ENCODE measurements at places on chromosomes 12 and 14. TPM values are rescaled to one million over a fixed set of nuclear protein-coding genes. Genes with fewer than 3 reads are reported as not detected.

Gene ERBB3
- 3.2 TPM for total RNA-seq

Gene OGFOD2
- 13.6 TPM for total RNA-seq

Gene MORN3
- not detected for total RNA-seq

Gene TAS2R9
- not detected for total RNA-seq

Gene PLCZ1
- 0.66 TPM for total RNA-seq

Gene SPIC
- total RNA-seq: 0.33 TPM

Gene ALKBH1
- total RNA-seq: 12.6 TPM

DNA sequence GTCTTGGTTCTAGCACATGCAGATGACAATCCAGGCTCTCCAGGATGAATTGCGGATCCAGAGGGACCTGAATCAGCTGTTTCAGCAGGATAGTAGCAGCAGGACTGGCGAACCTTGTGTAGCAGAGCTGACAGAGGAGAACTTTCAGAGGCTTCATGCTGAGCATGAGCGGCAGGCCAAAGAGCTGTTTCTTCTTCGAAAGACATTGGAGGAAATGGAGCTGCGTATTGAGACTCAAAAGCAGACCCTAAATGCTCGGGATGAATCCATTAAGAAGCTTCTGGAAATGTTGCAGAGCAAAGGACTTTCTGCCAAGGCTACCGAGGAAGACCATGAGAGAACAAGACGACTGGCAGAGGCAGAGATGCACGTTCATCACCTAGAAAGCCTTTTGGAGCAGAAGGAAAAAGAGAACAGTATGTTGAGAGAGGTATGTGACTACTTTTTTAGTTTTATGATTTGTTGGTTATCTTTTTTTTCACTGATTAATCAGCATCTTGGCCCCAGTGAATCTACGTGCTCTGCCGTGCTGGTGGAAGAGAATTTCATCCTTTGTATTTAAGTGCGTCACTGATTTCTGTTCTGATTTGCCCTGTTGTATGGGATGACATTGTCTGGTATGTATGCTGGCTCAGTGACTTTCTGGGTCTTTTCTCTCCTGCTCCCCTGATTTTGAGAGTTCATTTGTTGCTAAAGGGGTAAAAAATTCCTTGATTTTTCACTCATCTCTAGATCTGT, 92.3 kb downstream of the ERC1 start:
- H3K4me3 ChIP-seq: no peak overlapping the region
- DNase-seq: no peak
- no peaks in the 10 kb centered on the region for H3K4me1 ChIP-seq
- no peaks in the 10 kb centered on the region for H3K36me3 ChIP-seq
- no peaks in the 10 kb centered on the region for H3K27me3 ChIP-seq

DNA sequence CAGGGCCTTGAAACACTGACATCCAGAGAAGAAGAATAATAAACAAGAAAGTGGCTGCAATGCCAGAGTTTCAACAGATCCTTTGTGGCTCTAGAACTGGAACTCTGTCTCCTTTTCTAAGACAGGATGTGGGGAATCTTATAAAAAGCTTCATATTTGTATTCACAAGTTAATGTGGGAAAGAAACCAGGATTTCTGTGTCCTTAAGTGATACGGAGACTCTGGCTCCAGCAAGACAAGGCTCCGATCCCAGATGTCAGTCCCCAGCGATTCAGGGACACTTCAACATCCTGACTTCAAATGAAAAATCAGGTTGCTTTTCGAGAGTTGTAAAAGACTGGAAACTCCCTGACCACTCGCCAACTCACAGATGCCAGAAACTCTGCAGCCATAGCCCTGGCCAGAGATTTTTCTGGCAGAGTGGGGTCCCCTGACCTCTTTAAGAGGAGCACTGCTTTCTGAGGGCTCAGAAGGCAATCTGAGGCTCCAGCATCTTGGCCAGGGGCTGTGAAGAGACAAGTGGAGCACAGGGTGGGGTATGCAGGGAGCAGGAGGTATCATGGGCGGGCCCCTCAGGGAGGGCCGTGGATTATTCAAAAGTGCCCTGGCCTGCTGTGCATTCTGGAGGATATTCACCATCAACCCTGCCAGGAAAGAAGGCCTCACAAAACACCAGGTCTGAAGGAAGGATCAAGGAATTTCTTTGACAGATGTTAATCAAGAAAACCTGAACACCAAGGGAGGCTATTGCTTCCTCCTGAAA, 53.3 kb downstream of the TMX1 start:
- H3K4me1 ChIP-seq: peaks cover 1% of the 10 kb centered on the region
- no peaks in the 10 kb centered on the region for H3K36me3 ChIP-seq
- H3K27ac ChIP-seq: no peak overlapping the region
- no peak overlapping the region for H3K4me3 ChIP-seq
- no peaks in the 10 kb centered on the region for H3K27me3 ChIP-seq

DNA sequence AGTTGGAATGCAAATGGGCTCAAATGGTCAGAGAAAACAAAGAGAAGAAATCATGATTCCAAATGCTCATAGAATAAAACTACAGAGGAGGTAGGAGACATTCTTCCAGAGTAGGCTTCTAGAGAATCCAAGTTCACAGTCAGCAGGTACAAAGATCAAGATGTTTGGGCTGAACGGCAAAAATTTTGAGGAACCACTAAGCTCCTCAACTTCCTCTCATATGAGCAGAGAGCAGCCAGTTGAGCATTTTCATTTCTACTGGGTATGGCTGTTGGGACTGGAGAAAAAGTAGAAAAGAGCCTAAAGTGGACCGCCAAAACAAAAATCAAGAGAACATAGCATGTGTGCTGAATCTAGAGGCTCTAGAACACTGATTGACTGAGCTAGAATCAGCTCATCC, 73.8 kb upstream of the ARID2 start:
- no peaks in the 10 kb centered on the region for H3K4me1 ChIP-seq
- H3K36me3 ChIP-seq: peaks cover 2% of the 10 kb centered on the region
- H3K4me3 ChIP-seq: no peak overlapping the region
- no peaks in the 10 kb centered on the region for H3K27me3 ChIP-seq
- no peak overlapping the region for H3K27ac ChIP-seq

- no peaks in the 10 kb centered on the region for H3K4me1 ChIP-seq
- no peak overlapping the region for H3K27ac ChIP-seq
- H3K27me3 ChIP-seq: no peaks in the 10 kb centered on the region
- no peak for DNase-seq
Observed at GRCh38 chr12:89575374-89575773, 49.5 kb upstream of the POC1B start.

GRCh38 chr12:38586789-38587188, 270.2 kb downstream of the ALG10B start:
- no peaks in the 10 kb centered on the region for H3K36me3 ChIP-seq
- no peaks in the 10 kb centered on the region for H3K27me3 ChIP-seq
- H3K27ac ChIP-seq: no peak overlapping the region
- no peak overlapping the region for H3K4me3 ChIP-seq

- H3K4me3 ChIP-seq: no peak overlapping the region
- H3K36me3 ChIP-seq: no peaks in the 10 kb centered on the region
- H3K27ac ChIP-seq: no peak overlapping the region
- H3K27me3 ChIP-seq: no peaks in the 10 kb centered on the region
Observed at GRCh38 chr12:96438330-96438729, 38.1 kb upstream of the CDK17 start.
